ENCODE measurements at places on chromosomes 1 and 21.

DNA sequence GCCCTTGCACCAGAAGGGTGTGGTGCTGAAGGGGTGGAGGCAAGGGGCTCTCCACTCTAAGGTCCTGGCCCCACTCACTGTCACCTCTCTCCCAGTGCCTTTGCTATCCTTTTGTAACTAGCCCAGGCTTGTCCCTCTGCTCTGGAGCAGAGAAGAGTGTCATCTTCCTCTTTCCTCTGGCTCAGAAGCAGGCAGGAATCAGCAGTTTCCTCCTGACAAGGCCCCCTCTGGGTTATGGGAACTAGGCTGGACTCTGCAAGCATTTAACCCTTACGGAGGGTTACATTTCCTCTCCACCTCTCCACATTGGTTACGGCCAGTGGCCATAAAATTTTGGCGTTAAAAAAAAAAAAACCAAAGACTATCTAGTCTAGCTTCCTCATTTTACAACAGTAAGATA, 30.4 kb downstream of the PLXNA2 start:
- DNase-seq = no peak

- no peak for DNase-seq
Measured at GRCh38 chr1:223780318-223780717, 65.4 kb downstream of the TP53BP2 start.

DNA sequence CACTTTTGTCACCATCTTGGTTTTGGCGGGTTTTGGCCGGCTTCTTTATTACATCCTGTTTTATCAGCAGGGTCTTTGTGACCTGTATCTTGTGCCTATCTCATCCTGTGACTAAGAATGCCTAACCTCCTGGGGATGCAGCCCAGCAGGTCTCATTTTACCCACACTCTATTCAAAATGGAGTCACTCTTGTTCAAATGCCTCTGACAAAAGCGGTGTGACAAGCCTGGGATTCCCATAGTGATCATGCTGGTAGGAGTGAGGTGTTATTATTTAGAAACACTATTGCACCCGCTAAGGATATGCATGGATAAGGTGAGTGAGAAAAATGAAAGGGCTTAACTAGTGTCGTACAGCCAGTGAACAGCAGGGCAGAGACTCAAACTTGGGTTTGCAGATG, 111.7 kb upstream of the COA6 start:
- DNase-seq = no peak

- DNase-seq = no peak
Measured at GRCh38 chr1:10655002-10655401, 141.4 kb downstream of the CASZ1 start.

GRCh38 chr1:201490708-201491131, 16.2 kb downstream of the CSRP1 start:
- DNase-seq = no peak

GRCh38 chr21:26093122-26093521, 77.4 kb downstream of the APP start:
- DNase-seq = no peak

DNA sequence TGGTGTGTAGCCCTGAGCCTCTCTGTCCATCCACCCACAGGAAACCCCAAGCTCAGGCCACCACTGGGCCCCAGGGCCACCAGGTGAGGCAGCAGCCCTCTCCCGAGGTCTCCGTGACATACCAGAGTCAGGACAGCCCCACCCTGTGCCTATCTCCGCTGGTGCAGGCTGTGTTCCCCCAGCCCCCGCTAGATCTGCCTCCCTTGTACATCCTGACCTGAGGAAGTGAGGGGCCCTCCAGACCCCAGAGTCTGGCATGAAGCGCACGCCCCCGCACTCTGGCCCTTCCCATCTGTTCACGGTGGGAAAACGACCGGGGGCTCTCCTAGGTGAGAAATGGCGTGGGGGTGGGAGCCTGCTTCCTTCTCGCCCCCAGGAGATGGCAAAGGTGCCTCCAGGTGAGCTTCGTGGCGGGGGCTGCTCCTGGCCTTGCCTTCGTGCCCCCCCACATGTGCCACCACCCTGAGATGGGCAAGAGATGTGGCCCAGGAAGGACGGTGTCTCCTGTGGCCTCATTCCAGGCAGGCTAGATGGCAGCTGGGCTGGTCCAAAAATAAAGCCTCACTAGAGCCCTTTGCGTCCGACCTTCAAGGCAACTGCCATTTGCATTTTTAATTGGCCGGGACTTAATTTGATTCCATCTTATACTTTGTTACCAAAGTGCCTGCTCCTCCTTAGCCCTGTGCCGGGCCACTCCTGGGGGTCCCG, 3.1 kb downstream of the GABRD start:
- no peak for DNase-seq

DNA sequence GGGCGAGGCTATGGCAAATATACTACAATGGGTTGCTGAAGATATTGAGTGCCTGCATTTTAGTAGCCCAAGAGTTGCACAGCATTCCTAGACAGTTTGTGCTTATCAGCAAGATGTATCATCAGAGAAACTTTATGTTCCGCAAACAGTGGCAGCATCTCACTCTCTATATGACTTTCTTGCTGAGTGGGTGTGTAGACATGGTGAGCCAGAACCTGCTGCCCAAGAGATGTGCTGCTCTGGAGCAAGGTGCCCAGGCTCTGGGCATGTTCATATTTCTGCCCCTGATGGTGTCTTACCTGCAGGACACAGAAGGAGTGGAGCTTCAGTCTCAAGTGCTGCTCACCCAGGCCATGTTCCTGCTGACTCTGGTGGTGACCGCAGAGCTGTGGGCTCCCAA, 8.2 kb upstream of the RGSL1 start:
- no peak for DNase-seq

DNA sequence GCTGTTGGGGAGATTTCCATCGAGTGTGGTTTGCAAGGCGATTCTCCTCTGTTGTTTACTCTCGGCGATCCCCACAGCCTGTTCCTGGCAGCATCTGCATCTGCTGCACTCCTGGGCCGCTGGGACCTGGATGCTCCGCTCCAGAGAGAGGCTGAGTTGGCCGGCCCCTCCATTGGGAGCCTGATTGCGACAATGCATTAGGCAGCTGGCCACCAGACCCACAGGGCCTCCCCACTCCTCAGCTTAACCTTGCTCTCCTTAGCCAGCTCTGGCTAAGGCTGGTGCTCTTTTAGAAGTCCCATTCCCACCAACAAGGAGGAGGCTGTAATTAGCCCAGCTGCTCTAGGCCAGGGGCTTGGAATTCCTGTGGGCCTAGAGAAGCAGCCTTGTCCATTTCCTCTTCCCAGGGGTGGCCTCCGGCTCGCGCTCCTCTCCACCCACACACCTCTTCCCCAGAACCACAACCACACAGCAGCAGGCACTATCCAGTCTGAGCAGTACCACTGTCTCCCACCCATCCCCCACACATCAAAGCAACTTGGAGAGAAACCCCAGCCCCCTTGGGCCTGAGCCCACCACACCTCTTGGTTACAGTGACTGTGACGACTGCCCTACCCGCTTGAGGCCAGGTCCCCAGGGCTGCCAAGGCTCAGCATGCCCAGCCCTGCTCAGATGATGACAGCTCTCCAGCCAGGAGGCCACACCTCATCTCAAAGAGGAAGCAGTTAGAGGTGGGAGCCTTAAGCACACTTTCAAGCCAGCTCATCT, 193.8 kb upstream of the EDN2 start:
- no peak for DNase-seq

DNA sequence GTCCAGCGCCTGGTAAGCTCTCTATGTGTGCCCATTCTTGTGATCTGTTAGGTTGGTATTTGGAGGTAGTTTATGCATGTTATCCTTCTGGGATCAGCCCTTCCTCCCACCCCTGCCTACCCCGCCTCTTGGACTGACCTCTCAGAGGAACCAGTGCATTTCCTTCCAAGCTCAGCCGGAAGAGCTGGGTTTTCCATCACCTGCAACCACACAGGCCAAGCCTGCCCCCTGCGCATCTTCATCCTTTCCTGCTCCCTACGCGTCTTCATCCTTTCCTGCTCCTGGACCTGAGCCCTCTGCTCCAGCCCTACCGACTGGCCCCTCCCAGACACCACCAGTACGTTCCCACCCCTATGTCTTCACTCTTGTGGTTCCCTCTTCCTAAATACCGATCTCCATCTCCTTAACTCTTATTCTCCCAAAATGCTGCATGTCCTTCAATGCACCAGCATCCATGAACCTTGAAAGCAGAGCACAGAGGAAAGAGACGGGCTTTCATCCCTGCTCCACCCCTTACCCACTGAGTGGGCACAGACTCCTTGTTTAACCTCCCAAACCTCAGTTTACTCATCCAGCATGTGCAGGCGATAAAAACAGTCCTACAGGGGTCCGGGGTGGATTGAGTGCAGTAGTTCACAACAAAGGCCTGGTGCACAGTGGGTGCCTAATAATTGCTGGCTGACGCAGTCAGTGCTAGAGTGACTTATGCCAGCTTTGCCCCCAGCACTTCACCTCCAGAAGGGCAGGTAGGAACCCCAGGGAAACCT, 526.3 kb downstream of the MATN1 start:
- no peak for DNase-seq

- DNase-seq = no peak
Measured at GRCh38 chr1:97654876-97655585, 265.8 kb downstream of the DPYD start.

- DNase-seq = no peak
Measured at GRCh38 chr1:203300441-203301330, 4.6 kb upstream of the BTG2 start.

DNA sequence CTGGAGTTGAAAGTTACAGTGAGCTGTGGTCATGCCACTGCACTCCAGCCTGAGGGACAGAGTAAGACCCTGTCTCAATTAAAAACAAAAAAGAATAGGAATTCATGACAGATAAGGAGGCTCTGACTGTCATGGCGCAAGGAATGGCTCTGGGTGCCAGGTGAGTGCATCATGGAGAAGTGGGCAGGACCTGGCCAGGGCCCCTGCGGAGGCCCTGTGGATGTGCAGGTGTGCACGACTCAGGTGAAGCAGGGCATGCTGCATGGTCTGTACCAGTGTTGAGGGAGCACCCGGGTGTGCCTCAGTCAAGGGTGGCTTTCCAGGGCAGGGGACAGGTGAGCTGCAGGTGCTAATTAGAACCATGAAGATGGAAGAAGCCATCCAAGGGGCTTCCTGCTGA, 14.0 kb downstream of the SLC1A7 start:
- no peak for DNase-seq

- peak; percentile 49 for DNase-seq
Measured at GRCh38 chr1:164320790-164321731, 237.9 kb upstream of the PBX1 start.

DNA sequence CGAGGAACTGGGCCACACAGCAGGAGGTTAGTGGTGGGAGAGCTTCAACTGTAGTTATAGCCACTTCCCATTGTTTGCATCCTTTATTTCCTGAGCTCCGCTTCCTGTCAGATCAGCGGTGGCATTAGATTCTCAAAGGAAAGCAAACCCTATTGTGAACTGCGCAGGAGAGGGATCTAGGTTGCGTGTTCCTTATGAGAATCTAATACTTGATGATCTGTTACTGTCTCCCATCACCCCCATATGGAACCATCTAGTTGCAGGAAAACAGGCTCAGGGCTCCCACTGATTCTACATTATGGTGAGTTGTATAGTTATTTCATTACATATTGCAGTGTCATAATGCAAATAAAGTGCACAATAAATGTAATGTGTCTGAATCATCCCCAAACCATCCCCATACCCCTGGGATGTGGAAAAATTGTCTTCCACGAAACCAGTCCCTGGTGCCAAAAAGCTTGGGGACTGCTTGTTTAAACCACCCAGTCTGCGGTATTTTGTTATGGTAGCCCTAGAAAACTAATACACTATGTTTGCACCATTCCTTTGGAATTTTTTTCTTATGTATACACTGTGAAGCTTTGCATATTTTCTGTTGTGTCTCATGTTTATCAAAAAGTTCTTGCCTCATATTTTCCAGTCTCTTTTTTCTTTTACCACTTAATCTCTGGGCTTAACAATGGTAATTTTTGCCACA, 136.6 kb upstream of the IVNS1ABP start:
- DNase-seq = no peak

DNA sequence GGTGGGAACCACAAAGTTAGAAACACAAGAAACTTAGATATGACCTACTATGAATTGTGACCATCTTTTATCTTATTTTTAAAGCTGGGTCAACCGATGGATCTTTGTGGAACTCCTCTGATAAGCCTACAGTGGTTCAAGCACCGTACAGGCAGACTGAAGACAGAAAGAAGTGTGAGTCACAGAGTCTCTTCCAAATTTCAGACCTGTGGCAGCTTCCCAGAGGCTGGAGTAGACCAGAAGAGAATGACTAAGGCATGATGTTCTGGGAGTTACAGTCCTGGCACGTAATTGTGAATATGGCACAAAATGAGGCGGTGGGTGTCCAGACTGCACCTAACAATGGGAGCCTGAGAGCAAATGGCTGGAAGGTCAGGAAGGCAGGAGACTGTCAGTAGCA, 70.0 kb downstream of the LMO4 start:
- DNase-seq = no peak

GRCh38 chr1:160277330-160277729, 7.6 kb downstream of the PEX19 start:
- no peak for DNase-seq

DNA sequence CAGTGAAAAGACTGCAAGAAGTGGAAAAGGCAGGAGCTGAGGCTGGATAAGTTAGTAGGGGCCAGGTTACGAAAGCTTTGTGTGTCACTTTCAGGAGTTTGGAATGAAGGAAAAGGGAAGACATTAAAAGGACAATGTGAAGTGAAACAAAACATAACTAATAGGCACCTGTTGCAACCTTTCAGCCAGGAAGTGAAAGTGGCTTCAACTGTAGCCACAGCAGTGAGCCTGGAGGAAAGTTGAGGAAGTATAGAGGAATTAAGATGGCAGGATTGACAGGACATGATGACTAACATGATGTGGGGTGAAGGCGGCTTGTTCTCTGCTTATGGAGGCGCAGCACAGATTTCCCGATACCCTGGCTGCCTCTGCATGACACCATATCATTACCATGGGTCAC, 68.9 kb downstream of the C4BPA start:
- no peak for DNase-seq

GRCh38 chr1:212234431-212235395, 50.5 kb upstream of the PPP2R5A start:
- DNase-seq = peak; percentile 11

GRCh38 chr1:201876148-201876818, 12.4 kb upstream of the SHISA4 start:
- no peak for DNase-seq

GRCh38 chr1:227734546-227734855, 601 bp downstream of the JMJD4 start:
- no peak for DNase-seq

GRCh38 chr1:174116042-174116441, 43.3 kb upstream of the RABGAP1L start:
- DNase-seq = no peak

- no peak for DNase-seq
Measured at GRCh38 chr1:16630661-16631247, 17.4 kb upstream of the NBPF1 start.

- DNase-seq = no peak
Measured at GRCh38 chr1:153944005-153944826, 2.3 kb downstream of the DENND4B start.

GRCh38 chr1:237045278-237046016, 3.5 kb downstream of the RYR2 start:
- peak; percentile 54 for DNase-seq

DNA sequence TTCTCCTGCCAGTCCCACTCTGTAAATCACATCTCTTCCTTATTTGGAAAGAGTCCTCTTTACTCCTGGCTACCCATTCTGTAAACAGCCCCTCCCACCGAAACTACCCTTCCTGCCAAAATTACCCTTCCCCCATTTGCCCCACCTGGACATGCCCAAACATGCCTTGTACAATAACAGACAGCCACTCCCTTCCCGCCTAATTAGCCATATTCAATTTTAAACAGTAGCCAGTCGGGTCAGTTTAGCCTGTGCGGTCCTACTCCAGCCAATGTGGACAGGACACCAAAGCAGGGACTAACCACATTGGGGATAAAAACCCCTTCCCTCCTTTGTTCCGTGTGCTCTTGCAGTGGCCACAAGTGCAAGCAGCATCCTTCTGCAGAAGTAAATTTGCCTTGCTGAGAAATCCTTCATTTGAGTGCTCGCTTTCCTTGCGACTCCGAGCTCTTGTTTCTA, 56.3 kb upstream of the MAP10 start:
- no peak for DNase-seq

All from head of caudate nucleus (tissue), 42 donors.